Adrenal gland (tissue), 19 donors: ENCODE measurements at places on chromosomes 7 and 10.

DNA sequence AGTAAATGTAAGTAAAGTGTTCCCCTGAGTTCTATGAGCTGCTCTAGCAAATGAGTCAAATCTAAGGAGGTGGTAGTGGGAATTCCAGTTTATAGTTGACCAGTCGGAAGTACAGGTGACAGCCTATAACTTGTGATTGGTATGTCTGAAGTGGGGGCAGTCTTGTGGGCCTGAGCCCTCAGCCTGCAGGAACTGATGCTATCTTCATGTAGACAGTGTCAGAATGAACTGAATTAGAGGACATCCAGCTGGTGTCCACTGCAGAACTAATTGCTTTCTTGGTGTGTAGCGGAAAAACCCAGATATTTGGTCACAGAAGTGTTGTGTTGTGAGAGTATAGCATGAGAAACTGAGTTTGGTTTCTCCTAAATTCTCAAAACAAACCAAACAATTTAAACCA lies 127.9 kb upstream of the AMPH start:
- DNase-seq, result no peak

DNA sequence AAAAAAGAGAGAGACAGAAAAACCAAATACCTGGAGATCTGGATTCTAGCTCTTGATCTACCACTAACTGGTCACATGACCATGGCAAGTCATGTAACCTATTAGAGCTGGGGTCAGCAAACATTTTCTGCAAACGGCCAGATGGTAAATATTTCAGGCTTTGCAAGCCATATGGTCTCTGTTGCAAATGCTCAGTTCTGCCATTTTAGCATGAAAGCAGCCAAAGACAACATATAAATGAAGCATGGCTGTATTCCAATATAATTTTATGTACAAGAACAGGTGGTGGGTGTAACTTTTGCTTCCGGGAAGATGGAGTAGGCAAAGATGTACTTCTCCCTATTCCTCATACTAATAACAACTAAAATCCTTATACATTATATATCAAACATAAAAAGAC lies 6.7 kb downstream of the FRA10AC1 start:
- DNase-seq, result no peak

GRCh38 chr7:134752006-134752760 lies 27.3 kb upstream of the CALD1 start:
- DNase-seq, result no peak

DNA sequence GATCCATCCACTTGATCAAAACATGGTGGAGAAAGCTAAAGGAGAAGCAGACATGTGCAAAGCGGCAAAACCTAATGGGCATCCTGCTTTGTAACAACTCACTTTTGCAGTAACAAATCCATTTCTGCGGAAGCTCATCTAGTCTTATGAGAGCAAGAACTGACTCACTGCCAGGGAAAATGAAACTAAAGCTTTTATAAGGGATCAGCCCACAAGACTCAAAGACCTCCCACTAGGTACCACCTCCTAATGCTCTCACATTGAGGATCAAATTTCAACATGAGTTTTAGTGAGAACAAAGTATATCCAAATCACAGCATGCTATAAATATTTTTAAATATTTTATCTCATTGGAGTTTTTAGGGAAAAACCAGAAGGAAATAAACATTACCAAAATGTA lies 120.1 kb upstream of the GNAI1 start:
- no peak for DNase-seq

DNA sequence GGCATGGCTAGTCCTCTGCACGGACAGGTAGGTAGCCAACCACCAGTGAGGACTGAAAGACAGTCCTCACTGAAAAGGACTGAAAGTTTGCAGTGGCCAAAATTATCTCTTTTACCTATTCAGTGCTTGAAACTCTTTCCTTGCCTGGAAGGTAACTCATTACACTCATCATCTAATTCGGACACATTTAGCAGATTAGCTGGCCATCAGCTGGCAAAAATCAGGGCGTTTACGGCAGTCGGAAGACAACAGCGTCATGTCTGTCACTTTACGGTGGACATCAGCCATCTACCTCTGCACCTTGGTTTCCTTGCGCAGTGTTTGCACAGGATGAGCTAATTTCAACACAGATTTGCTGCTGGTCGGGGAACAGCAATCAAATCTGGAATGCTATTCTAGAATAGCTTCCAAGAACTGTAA lies 740 bp downstream of the ANXA7 start:
- peak; percentile 72 for DNase-seq

DNA sequence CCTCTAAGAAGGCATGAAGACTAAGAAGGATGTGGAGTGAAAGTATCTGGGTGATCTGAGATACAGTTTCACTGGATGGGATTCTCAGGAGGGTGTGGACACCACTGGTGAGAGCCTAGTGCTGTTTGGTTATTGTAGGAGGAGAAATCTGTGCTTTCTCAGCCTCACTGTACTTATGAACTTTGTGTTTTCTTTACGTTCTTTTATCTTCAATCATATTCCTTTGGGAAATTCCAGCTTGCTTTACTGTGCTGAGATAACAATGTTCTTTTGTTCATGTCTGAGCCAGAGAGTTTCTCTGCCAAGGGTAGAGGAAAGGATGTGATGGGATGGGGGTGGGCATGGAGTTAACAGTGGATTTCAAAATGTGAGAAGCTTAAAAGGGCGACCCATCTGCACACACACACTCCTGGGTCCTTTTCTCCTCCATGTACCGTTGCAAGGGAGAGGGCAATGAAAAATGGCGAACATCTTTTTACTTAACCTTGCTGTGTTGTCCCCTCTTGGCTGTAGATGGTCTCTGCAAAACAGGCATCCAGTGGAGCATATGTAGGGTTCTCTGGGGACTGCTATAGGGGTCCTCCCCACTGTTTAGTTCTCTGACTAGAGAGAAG lies 25.0 kb upstream of the TAX1BP1 start:
- no peak for DNase-seq

DNA sequence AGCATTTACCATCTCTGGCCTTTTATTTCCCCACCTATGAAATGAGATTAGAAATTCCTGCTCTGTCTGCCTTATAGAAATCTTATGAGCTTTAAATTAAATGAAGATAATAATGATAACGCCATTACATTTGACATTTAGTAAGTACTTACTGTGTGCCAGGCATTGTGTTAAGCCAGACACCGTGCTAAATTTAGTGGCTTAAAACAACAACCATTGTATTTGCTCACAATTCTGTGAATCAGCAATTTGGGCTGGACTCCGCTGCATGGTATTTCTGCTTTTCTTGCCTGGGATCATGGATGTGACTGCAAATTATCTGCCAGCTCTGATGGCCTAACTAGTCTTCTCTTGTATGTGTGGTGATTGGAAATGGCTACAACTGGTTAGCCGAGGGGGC lies 56.4 kb upstream of the CCDC6 start:
- DNase-seq, result no peak

DNA sequence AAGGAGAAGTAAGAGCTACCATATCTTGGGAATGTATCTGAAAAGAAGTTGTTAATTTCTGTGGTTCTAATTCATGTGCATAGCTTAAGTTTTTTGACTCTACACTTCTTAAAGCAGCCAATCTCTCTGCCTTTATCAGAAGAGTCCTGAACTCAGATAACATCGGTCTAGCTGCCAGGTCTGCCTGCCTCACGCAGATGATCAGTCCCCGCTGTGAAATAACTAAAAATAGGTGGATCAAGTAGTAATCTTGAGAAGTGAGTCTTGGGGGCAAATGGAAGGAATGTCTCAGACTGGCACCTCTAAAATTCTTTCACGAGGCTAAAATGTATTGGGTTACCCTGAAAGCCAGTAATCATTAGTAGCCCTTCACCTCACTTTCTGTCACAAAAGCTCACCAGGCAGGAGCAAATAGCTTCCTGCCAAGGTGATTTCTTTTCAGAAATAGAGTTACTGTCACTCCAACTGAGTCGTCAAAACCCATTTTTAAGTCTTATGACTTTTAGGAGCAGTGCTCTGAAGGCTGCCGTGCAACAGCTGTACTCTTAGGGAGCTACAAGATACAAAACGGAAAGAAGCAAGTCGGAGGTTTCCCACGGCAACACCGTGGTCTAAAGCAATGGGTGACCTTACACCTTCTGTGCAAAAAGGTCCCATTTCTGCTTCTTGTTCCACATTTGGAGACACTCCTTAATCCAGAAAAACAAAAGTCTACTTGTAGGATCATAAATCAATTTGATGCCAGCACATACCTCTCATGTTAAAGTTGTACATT lies 85.2 kb downstream of the ABCB5 start:
- no peak for DNase-seq

- peak; percentile 64 for DNase-seq
These were observed 63.4 kb upstream of the DNAJB6 start for GRCh38 chr7:157273208-157274093.

DNA sequence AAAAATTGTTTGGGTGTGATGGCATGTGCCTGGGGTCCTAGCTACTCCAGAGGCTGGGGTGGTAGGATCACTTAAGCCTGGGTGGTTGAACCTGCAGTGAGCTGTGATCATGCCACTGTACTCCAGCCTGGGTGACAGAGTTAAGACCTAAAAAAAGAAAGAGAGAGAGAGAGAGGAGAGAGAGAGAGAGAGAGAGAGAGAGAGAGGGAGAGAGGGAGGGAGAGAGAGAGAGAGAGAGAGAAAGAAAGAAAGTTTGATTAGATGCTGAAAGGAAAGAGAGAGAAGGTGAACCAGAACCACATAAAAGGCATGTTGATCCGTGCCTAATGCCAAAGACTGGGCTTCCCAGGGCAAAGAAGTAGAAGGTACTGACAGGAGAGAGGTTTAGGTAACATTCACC lies 11.1 kb downstream of the ABCB1 start:
- no peak for DNase-seq

- DNase-seq, result no peak
These were observed 219.1 kb downstream of the VTI1A start for GRCh38 chr10:112666094-112666493.

- DNase-seq, result no peak
These were observed 185.1 kb downstream of the ATRNL1 start for GRCh38 chr10:115278294-115278693.

DNA sequence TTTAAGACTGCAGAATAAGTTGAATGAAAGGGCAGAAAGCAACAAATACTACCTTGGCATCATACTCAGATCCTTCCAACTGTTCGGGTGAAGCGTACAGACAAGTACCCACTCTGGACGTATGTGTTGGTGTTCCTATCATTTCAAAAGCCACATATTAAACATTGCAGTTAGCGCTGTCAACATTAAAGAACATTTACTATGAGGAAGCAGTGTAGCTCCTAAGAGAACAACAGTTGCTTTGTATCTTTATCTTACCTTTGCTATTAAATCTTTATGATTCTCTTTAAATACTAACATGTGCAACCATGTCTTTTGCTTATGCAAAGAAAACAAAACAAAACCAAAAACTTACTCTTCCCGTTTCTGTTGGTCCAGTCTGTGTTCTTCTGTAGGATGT lies 2.6 kb upstream of the ANKRD61 start:
- DNase-seq, result no peak

- DNase-seq, result no peak
These were observed 26.9 kb upstream of the ABCA13 start for GRCh38 chr7:48144291-48144768.

GRCh38 chr10:31404640-31405039 lies 85.6 kb downstream of the ZEB1 start:
- DNase-seq, result no peak

DNA sequence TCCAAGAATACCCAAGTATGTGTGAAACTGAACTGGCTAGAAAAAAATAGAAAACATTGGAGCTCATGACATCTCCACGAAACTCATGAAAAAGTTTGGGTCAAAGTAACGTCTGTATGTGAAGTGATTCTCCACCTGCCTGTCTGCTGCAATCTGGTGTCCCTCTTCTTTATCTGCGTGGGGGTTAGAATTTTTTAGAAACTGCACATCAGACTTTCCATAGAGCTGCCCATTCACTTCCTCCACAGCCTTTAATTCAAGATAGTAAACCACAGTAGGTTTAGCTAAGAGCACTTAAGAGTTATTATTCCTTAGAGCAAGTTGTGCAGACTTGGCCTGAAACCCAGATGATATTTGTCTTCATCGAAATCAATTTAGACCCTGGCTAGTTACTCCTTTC lies 55.3 kb downstream of the SCIN start:
- DNase-seq, result no peak

DNA sequence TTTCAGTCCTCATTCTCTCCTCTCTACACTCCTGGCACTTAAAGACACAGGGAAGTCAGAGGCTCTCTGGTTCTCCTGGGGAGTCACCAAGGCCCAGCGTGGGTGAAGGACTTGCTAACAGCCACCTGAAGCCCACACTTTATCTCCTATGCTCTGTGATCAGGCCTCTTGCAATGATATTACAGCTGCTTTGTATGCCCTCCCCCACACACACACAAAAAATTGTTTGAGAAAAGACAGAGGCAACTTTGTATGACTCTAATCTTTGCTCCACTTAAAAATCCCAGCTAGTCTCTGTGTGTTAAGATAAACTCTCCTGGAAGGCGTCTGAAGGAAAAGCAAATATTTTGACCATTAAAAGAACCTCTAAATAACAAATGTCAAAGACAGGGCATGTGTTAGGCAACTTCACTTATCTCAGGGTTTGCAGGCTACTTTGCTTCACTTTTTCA lies 507.2 kb downstream of the TNS3 start:
- no peak for DNase-seq

- DNase-seq, result no peak
These were observed 30.9 kb upstream of the ITGB8 start for GRCh38 chr7:20299647-20300312.

GRCh38 chr7:74544706-74545469 lies 91.2 kb downstream of the GTF2IRD1 start:
- DNase-seq, result no peak

DNA sequence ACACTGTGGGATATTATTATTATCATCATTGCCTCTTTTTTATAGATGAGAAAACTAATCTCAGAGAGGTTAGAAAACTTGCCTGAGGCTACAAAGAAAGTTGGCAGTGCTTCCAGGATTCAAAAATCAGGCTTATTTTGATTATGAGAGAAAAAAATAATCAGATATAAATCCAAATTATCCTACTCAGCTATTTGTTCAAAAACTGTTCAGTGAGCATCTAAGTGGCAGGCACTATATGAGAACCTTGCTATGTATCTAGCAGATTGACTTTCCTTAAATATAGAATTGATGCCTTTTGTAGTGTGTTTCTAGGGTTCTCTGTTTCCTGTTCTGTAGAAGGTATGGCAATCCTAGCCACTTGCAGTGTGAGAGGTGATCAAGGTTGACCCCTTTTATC lies 60.0 kb upstream of the SLC35B4 start:
- DNase-seq, result no peak
